Vagina (tissue), 2 donors: ENCODE measurements at places on chromosomes 7 and 10.

GRCh38 chr7:85719981-85720953 is 533.4 kb upstream of the SEMA3D start:
- DNase-seq = no peak

DNA sequence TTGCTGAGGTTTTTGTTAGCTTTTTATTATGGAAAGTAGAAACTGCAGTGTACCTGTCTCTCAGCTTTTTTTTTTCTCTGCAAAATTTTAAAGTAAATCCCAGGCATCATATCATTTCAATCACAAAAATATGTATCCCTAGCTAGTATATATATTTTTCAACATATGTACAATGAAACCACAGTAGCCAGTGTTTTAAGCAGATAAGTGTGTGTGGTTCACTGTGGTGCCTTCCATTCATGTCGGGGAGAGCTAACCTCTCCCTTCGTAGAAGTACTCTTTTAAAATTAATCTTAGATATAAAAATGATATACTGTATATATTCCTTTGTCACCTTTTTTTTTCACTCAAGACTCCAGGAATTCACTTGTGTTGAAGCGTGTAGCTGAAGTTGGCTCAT is 22.7 kb downstream of the CUL1 start:
- no peak for DNase-seq

DNA sequence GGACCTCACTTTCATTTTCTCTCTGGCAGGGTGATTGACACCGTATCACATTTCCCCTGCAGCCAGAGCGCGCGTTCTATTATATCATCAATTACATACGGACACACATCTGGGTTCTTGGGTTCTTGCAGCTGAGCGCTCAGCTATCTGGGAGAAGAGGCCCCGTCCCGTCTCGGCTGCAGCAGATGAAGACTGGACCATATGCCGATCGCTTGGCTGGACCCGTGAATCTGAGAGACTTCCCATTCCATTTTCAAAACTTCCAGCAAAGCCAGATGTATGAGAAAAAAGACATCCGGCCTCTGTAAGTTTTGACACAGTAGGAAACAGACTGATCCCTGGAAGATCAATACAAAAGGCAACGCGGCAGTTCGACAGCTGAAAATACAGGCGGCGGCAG is 99.8 kb downstream of the JCAD start:
- no peak for DNase-seq

DNA sequence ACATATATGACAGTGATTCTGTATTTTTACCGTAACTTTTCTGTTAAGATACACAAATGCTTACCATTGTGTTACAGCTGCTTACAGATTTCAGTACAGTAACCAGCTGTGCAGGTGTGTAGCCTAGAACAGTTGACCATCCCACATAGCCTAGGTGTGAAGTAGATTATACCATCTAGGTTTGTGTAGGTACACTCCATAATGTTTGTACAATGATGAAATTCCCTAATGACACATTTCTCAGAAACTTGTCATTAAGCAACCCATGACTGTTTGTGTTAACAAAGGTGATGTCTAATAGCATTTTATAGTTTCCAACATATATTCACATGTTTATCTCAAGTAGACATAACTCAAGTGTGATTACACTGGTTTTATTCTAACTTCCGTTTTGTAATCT is 218.5 kb downstream of the PLXDC2 start:
- no peak for DNase-seq

DNA sequence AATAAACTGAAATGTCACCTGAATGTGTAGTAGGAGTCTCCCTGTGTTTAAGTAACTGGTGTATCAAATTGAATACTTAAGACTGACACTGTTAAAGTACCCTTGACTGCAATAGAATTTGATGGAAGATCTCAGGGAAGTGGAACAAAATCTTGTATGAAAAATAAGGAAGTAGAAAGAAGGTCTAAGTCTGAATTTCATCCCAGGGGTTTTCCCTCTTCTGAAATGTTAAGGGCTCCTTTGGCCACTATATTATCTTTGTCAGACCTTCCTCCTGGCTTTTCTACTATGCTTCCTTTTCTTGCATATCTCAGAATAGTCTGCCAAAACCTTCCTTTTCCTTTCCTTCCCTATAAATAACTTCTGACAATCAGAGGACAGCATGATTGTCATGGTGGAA is 59.6 kb downstream of the BLNK start:
- no peak for DNase-seq

DNA sequence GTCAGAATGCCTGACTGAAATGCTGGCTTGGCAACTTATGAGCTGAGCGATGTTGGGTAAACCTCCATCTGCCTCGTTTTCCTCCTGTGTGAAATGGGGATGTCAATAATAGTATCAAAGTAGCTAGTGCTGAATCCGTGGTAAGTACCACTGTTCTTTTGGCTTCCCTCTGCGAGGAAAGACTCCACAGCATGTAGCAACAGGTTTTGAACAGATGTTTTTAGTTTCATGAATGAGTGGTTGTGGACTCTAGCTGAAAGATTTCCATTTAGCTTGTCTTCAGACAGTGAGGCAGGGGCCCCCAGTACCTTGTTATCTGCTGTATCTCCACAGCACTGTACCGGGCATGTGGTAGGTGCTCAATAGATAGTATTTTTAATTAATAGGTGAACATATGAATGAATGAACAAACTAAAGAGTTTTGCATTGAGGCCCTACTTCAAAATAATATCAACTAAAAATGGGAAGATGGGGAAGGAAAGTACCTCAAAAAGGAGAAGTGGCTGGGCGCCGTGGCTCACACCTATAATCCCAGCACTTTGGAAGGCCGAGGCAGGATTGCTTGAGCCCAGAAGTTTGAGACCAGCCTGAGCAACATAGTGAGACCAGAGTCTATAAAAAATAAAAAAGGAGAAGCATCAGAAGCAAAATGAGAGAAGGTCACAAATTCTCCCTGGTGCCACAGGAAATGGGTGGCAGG is 5.6 kb upstream of the DLG5 start:
- no peak for DNase-seq

DNA sequence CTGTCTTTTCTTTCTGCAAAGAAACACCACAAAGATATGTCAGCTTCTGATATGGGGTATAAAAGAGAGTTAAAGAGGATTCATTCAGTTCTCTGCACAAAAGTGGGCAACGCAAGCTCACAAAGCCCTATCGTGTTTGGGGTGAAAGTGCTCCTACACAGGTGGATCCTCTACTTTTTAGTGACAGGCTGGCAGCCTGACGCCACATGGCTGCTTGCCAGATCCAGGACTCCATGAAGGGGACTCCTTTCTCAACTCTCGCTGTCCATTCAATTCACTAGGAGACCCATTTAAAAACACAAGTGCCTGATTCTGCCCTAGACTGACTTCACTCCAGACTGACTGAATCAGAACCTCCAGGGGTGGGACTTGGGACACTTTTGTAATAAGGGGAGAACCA is 8.0 kb downstream of the PARP12 start:
- no peak for DNase-seq

DNA sequence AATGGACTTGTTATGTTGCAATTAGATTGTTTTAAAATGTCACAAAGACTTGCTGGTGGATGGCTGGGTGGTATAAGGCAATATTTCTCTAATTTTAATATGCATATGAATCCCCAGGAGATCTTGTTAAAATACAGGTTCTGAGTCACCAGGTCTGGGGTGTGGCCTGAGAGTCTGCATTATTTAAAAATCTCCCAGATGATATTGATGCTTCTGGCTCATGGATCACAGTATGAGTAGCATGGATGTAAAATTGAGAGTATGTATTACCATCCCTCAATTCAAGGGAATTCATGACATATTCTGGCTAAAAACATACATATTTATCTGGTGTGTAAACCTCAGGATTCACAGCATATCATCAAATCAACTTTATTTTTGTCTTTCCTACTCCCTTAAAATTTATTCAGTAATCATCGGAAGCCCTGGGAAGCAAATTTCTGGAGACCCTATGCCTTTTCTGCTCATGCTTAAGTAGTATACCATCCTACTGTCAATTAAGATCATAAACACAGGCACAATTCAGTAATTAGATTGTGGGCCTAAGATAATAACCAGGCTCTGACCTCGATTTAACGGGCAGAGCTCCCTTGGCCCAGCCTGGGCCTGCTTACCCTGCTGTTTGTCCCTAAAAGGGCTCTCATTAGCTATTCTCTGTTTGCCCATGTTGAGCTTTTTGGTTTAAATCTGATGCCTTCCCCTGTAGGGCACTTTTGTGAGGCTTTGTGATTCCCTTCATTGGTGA is 29.6 kb upstream of the ICA1 start:
- no peak for DNase-seq

DNA sequence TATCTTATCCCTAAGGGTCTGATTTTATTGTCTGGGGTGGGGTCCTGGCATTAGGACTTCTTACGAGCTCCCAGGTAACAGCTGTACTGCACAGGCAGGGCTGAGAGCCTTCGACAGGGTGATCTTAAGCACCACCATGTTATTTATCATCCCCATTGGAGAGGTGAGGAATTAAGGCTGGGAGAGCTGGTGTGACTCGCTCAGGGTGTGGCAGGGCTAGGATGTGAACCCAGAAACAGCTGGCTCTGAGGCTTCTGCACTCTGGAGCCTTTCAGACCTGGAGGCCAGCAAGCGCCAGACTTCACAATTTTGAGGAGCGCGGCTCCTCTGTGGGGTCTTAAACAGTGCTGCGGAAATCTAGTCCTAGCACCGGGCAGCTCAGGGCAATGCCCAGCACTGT is 27.4 kb upstream of the NDST2 start:
- no peak for DNase-seq

DNA sequence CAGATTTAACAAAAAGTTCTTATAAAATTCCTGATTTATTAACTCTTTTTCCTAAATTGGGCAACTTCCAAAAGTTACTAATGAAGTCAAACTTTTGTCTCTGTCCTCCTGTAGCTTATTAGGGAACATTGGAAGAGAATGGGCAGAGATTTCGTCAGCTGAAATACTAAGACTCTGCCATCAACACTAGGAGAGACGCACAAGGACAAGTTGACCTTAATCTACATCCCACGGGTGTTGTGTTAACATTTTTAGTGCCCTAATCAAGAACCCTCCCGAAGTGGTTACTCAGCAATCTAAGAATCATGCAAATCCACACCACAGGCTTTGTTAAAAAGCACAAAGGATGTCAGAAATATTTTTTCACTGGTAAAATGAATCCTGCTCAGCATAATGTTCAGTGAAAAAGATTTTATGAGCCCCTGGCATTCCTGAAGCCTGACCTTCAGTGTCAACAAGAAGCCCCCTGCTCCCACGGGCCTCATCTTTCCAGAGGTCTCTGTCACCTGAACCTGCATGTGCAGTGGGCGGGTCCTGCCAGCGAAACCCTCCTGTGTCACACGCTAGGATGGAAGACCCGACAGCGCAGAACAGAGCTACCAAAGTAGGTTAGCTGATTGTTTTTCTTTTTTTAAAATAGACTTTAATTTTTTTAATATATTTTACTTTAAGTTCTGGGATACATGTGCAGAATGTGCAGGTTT is 70.6 kb upstream of the AKR1E2 start:
- DNase-seq = no peak

- no peak for DNase-seq
These were observed 65.1 kb upstream of the MPP7 start for GRCh38 chr10:28367929-28368484.

DNA sequence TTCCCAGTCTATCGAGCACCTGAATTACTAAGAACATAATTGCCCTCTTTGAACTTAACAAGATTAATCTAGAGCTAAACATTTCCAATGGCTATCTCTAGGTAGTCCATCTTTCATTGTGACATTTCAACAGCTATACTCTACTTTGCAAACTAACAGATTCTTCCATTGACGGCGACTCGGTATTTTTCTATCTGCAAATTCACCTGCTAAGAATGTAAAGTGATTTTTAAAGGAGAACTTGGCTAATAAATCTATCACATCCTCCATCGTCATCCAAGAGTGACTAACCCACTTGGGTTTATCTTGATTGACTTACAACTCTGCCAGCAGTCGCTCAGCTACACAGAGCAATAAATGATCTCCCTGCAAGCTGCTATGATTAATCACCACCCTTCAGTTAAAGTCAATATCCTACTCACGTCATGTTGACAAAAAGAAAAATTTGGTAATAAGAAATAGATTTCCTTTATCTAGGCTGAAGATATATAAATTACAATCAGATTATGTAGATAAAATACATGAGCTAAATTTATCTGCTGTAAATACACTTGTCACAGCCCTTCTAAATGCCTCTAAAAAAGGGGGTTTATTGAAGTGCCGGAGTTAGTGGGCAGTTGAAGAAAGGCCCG is 99.5 kb downstream of the SFMBT2 start:
- no peak for DNase-seq

GRCh38 chr10:92544296-92544695 is 29.6 kb downstream of the IDE start:
- no peak for DNase-seq

GRCh38 chr10:93334901-93335327 is 147.2 kb downstream of the MYOF start:
- no peak for DNase-seq

DNA sequence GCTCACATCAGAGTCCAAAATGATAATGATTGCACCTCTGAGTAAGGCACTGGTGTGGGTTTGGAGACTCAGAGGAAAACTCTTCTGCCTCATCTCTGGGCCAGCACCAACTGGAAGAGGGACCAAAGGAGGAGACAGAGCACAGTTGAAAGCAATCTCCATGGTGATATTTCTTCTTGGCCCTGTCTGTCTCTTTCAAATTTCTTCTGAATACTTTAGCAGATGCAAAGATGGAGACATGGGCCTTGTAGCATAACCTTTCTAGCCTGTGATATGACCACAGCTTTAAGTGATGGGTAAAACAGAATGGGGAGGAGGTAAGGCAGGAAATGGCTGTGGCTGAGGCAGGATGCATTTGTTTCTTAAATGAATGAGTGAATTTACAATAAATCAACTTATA is 12.2 kb upstream of the GIMAP7 start:
- DNase-seq = no peak

- no peak for DNase-seq
These were observed 88.1 kb upstream of the KMT2C start for GRCh38 chr7:152523916-152524315.

GRCh38 chr10:76444034-76444800 is 1012.8 kb downstream of the LRMDA start:
- DNase-seq = no peak

- no peak for DNase-seq
These were observed 193.2 kb upstream of the KLF6 start for GRCh38 chr10:3978174-3978573.

GRCh38 chr7:42186151-42186550 is 50.9 kb downstream of the GLI3 start:
- no peak for DNase-seq

- no peak for DNase-seq
These were observed 81.1 kb downstream of the CTTNBP2 start for GRCh38 chr7:117791877-117792780.

DNA sequence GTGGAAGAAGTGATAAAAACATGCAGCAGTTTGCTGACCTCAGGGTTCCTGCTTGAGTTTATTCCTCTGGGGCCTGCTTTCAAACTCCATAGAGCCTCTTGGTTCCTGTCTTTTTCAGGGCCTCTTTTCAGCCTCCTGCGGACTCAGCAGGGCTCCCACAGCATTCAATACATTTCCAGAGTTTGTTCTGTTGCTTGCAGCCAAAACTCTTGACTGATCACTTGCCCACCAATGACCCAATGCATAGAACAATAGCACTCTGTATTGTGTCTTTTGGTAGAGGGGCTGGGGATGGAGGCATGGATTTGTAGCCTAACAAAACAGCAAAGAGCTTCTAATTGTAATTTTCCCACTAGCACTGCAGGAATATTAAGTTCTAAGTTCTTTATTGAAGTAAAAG is 50.8 kb upstream of the CREB5 start:
- DNase-seq = no peak
